ENCODE measurements at places on chromosomes 16 and 17.

GRCh38 chr17:69228018-69228417, 606 bp downstream of the ABCA10 start:
- DNase-seq: no peak

DNA sequence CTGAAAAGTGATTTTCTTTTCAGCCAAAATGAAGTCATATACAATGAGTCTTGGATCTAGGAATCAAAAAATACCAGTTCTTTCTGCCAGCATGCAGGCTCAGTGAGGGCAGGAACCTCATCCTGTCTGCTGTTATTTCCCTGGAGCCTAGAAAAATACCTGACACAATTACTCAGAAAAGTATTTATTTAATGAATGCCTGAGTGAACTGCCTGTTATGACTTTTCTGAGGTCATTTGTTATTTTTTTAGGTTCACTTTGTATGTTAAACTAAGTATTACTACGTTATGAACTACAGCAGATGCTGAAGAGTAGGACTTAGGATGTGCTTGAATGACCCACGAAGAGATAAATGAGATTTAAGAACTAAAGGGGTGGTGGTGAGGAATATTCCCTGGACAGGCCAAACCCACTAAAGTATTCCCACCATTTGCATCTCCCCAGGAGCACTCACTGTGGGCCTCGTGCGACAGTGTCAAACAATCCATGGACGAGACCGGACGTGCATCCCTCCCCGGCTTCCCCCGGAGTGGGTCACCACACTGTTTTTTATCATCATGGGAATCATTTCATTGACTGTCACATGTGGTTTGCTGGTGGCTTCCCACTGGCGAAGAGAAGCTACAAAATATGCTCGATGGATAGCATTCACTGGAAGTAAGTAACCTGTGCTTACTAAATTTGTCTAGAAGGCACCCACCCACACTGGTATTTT, 17.1 kb upstream of the VWA3A start:
- DNase-seq: no peak

DNA sequence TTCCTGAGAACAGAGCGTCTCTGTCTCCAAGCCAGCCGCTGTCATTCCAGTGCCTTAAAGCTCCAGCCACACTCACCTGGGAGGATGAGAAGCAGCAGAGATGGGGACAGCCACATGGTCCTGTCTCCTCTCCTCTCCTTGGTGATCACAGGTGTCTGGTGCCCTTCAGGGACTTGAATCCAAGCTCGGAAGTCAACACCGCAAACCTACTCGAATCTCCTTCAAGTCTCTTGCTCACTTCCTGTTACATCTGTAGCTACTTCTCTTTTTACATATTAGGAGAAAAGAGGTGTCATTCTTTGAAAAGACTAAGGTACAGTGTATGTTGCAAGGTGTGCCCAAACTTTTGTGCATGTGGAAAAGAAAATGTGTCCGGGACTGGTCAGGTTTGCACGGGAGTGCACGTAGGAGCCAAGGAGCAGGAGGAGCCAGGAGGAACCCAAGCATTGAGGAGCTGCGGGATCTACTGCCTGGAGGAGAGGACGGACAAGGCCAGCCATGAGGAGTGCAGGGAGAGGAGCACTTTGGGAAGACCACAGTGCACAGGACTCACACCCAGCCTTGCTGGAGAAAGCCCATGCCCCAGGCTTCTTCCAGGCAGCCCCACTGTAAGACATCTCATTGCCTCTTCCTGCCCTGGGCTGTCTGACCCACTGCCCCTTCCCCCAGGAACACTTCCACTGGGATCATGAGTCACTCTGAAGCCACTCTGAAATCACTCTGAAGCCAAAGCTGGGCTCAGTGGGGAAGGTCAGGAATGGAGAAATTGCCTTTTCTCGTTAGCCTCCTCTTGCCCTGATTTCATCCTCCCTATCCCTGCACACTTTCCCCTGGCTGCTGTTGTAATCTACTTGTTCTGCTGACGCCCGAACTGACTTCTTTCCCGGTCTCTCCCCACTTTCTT, at the start of gene CD300LD:
CD300LD (minus strand) TSS at position 197 of the 904 bp plus-strand sequence; CDS start at position 116, 81 bp downstream.
- no peak for DNase-seq

- DNase-seq: no peak
Measured at GRCh38 chr17:82632451-82632850, 15.8 kb downstream of the WDR45B start.

- DNase-seq: no peak
Measured at GRCh38 chr17:14557480-14557879, 256.6 kb downstream of the HS3ST3B1 start.

GRCh38 chr16:87086575-87086974, 230.6 kb downstream of the C16orf95 start:
- no peak for DNase-seq

GRCh38 chr17:45031231-45032173, 19.9 kb downstream of the DCAKD start:
- no peak for DNase-seq

DNA sequence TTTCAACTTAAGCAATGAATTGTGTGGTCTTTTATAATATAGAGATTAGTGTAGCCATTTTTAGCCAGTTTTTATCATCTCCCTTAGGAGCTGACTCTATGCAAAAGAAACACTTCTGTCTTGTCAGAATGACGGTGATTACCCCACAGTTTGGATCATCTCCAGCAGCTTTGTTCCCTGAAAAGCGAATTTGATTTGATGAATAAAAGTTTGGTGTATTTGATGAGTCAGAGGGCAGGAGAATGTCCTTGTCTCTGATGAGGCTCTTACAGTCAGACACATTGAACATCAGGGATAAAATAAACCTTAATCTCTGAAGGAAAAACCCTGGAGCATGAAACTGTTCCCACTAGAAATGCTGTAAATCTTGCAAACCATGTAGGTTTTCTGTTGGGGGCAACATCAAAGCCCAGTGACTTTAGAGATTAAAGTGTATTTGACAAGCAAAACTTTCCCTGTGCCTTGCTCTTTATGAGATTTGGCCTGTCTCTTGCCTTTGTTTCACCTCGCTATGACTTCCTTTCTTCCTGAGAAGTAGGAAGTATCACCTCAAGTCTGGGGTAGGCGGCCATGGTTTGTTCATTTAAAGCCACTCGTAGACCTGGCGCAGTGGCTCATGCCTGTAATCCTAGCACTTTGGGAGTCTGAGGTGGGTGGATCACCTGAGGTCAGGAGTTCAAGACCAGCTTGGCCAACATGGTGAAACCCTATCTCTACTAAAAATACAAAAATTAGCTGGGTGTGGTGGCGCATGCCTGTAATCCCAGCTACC, 209.3 kb downstream of the FTO start:
- no peak for DNase-seq

GRCh38 chr17:49509588-49509917, 14.5 kb downstream of the NGFR start:
- no peak for DNase-seq

GRCh38 chr16:54652201-54652770, 278.4 kb upstream of the IRX5 start:
- no peak for DNase-seq

- DNase-seq: no peak
Measured at GRCh38 chr16:67560827-67561342, 1.4 kb upstream of the CTCF start.

DNA sequence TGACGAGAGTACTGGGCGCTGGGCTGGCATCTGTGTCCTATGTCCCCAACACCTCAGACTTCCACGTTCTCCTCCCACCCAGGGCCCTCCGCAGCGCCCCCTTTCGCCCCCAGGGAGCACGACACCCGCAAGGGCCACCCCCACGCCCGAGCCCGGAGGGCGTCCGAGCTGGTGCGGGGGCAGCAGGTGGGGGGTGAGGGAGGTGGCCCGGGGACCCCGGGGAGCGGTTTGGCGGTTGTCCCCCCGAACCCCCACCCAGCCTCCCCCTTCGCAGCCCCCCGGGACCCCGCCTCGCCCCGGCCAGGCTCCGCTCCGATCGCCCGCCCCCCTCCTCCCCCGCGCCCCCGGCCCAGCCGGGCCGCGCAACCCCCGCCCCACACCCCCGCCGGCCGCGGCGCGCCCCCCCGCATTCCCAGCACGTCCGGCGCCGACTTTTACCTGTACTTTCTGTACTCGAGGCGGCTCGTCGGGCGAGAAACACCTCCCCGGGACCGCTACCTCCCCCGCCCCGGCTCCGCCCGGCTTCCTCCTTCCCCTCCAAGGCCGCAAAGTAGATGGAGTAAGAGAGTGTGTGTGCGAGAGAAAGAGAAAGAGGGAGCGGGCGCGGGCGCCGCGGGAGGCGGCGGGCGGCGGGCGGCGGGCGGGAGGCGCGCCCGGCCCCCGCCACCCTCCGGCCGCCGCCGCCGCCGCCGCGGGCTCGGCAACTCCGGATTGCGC, 901 bp downstream of the CDYL2 start:
- DNase-seq: no peak

- DNase-seq: no peak
Measured at GRCh38 chr17:75307957-75308731, 18.9 kb upstream of the SLC25A19 start.

DNA sequence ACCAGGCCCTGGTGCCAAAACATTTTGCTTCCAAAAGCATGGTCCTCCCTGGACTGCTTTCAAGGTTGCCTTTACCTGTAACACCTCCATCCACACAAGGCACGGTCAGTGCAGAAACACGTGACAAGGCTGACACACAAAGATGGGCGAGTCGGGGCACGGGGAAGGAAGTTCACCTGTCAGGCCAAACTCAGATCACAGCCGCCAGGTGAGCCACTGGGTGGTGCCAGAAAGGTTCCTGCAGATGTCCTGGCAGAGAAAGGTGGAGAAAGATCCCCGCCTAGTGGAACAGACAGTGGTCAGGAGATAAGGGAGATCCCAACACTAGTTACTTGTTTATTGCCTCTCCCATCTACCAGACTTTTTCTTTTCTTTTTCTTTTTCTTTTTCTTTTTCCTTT, 155.3 kb downstream of the AIPL1 start:
- DNase-seq: no peak

DNA sequence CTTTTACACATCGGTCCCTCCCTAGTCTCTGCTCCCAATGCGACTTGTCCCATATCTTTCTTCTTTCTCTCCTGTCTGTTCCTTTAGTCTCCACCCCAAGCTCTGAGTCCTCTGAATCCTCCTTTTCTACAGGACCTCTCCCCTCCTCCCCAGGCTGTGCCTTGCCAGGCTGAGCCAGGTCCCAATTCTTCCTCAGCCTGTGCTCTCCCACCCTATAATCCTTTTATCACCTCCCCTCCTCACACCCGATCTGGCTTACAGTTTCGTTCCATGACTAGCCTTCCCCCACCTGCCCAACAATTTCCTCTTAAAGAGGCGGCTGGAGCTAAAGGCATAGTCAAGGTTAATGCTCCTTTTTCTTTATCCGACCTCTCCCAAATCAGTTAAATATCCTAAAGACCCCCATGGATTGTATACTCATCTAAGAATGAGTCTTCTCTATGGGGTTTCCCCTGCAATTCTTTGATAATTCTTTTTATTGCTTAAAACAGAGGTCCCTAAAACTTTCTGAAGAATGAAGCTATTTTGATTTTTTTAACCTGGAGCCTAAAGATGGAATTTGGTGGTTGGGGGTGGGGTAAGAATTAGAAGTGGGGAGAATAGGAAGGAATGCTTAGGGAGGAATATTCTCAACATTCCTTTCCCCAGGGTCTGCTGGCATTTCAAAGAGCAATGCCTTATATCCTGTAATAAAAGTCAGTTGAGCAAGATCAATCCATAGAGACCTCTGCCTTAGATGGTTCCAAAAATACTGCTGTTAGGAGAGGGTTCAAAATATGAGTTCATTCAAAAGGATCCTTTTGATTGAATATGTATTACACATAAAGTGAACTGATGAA, 102.8 kb downstream of the MYO1D start:
- no peak for DNase-seq

- no peak for DNase-seq
Measured at GRCh38 chr16:81645266-81645694, 133.8 kb upstream of the PLCG2 start.

- no peak for DNase-seq
Measured at GRCh38 chr17:4204710-4205173, 59.0 kb downstream of the ANKFY1 start.

GRCh38 chr17:82274134-82275020, 877 bp upstream of the CSNK1D start:
- DNase-seq: no peak

DNA sequence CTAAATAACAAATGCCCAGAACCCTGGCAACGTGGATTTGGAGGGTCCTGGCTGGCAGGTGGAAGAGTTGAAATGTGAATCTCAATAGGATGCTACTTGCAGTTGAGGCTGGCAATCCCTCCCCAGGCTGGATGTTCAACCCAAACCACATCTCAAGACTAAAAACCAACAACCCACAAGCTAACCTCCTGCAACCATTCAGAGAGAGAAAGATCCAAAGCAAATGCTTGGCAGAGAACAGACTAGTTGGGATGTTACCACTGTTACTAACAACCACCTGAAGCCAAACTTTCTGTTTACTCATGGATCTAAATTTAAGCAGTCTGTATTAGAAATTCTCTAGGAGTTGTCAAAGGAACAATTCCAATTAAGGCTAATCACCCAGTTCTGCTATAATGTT, 27.9 kb downstream of the SMG6 start:
- no peak for DNase-seq

DNA sequence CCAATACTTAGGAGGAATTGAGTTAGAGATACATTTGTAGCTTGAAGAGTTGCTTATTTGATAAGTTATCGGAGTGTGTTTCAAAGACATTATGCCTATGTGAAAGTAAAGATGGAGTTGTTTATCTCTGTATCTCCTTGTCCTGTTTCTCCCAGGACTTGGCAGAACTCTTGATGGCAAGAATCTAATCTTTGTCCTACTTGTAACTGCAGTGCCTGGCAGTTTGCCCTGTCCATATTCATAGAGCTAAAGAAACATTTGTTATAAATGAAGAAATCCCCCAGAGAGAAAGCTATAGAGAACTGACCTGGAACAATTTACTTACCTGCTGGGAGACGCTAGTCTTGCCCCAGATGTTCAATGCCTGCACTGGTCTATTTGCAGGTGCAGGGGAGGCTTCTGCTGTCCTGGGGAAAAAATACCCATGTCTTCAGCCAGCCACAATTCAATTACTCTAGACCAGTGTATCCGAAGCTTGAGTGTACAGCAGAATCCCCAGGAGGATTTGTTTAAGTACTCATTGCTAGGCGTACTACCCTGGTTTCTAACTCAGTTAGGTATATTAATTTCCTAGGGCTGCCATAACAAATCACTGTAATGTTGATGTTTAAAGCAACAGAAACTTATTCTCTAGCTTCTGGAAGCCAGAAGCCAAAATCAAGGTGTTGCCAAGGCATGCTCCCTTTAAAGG, 410.0 kb upstream of the HSBP1 start:
- no peak for DNase-seq

DNA sequence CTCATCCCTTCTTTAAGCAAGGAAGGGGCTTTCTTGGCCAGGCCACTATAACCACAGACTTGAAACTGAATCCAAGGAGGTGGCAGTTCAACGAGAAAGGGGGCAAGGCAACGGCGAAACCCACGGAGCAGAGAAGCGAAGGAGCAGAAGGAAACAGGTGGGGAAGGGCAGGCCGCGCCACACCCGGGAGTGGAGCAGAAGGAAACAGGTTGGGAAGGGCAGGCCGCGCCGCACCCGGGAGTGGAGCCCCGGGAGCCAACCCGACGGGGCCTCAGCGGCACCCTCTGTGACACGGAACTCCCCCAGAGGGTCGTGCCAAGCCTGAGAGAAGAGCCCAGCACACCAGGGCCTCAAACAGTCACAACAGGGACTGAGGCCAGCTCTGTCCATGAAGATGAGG, 20.3 kb downstream of the FANCA start:
- no peak for DNase-seq

- no peak for DNase-seq
Measured at GRCh38 chr17:81913394-81914102, 2.3 kb upstream of the PCYT2 start.

GRCh38 chr16:47060596-47060995, 83.1 kb downstream of the NETO2 start:
- DNase-seq: no peak
